Cortex of kidney (tissue), 1 donor: ENCODE measurements at places on chromosomes 5 and 9.

GRCh38 chr5:51396797-51397196 is 13.5 kb downstream of the ISL1 start:
- no peak for DNase-seq

GRCh38 chr5:116669261-116670031 is 94.8 kb upstream of the SEMA6A start:
- DNase-seq: no peak

DNA sequence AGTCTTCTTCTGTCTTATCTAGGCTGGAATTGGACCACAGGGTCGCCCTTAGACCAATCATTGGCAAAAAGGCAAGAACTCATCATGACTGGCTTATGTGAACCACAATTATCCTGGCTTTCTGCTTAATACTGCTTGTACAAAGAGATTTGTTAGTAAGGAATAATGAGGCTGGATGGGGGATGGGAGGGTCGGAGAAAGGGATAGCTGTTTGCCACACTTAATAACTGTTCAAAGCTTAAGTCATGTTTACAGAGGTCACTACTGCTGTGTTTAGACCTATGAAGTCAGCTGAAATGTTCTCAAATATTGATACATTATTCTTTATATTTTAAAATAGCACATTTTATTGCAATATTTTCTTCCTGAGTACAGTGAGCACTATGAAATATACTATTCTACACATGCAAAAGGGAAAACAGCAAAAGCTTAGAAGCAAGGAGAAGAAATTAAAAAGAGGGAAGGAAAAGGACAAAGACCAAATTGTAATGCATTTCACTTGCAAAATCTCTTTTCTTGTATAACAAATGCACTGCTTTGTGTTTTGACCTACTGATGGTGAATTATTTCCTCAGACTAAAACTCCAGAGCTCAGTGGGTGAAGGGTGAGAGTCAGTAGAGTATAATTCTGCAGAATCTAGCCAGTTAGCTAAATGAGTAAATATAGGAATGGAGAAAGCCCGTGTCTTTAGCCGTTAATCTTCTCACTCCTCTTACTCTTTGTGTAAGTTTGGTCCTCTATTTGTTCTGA is 404.9 kb upstream of the ZNF608 start:
- no peak for DNase-seq

DNA sequence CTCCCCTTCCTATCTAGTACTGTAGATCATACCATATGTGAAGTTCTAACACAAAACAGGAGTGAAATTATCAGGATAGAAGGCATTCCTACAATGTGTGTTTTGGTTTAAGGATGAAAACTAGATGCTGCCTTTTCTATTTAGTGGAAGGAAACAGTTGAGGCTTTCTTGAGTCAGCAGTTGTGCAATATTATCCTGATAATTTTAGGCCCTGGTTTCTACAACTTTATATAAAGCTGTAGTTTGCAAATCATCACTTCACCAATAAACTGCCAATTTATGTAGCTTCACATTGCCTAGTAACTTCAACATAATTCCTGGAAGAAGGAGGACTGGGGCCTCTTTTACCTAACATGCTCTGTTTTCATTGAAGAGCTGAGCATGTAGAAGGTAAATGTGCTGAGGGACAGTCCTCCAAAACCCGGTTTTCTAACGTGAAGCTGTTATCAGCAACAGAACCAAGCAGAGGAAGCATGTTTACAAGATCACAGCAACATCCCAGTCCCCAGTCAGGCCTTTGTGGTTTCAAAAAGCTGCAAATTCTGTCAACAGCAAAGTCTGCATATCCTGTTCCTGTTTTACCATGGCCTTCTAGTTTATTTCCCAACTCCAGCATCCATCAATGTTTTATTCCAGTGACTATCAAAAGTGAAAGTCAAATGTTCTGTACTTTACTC is 513.4 kb upstream of the MEF2C start:
- no peak for DNase-seq

DNA sequence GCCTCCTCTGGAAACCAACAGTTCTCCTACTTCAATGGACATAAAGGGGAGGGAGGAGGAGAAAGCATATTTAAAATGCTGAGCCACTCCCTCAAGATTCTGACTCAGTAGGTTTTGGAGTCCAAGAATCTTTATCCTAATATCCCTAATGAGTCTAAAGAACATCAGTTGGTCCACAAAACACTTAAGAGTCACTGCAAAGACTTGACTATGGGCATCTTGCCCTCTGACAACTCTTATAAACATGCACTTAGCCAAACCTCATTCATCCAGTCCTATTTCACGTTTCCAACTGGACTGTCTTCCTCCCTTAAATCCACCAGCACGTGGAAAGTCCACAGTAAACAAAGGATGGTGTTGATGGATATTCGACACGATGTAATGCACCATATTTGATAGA is 172.5 kb downstream of the FAM114A2 start:
- DNase-seq: no peak

DNA sequence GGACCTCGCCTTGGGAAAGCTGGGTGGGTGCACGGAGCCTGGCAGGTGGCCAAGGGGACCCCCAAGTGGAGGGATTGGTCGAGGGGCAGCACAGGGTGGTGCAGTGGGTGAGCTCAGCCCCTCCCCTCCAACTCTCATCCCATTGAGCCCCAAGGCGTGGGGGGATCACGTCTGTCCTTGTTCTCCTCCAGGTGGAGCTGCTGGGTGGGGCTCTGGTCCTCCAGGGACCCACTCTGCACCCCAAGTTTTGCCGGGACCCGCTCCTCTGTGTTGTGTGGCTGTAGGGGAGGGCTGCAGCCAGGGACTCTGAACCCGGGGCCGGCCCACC is 3.6 kb upstream of the FUT7 start:
- DNase-seq: no peak

DNA sequence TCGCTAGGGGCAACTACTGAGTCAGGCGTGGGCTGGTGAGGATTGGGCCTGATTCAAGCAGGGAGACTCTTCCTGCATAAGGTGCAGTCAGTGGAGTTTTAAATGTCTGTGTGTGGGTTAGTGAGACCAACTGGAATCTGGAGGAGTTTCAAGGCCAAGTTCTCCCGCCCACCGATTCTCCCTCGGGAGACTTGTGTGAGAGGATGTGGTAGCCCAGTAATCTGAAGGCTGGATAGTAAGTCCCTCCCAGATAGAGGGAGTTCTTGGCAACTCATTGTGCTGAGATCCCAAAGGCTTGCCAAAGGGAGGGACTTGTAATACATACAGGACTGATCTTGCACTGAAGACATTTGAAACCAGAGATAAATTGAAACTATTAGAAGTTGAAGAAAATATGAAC is 51.8 kb downstream of the WDR36 start:
- no peak for DNase-seq
